ENCODE measurements at places on chromosomes 7 and 10.

GRCh38 chr7:116859323-116859722 is 3.1 kb upstream of the CAPZA2 start:
- DNase-seq, result no peak

DNA sequence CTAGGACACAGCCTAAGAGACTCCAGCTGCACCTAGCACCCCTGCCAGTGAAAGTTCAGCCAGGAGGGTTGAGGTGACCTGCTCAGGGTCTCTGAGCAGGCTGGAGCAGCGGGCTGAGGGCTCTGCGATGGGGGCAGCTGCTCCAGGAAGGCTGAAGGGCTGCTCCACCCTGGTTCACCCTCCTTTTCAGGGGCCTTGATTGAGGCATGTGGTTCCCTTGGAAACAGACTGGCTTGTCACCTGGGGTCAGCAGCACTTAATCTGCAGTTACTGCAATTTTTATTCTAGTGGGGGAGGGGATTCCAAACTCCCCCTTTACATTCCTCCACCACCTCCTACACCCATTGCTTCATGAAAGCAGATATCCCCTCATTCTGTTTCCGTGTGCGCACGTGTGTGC is 85.3 kb upstream of the UNC5B start:
- DNase-seq, result no peak

- no peak for DNase-seq
Measured at GRCh38 chr10:77571490-77571889, 66.1 kb downstream of the KCNMA1 start.

GRCh38 chr7:130844811-130845580 is 111.0 kb upstream of the KLF14 start:
- no peak for DNase-seq

DNA sequence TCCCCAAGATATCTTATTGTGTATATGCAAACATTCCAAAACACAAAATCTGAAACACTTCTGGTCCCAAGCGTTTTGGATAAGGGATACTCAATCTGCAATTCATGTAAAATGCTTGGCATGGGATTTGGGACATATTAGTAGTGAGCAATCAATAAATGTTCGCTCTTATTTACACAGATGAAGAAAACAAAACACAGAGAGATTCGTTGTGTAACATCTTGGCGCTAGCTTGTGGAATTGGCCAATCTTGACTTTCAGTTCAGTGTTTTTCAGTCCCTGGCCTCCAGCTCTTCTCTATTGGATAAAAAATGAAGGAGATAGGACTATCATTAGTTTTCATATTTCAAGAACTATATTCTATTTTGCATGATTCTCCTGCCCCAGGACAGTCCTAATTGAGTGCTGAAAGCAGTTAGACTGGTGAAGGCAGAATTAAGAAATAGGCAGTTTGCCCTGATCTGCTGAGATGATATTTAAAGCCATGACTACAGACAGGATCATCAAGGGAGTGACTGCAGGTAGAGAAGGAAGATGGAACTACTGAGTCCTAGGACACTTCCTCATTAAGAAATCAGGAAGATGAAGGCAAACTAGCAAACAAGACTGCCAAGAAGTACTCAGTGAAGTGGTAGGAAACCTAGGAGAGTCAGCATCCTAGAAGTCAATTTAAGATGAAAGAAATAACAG is 1.8 kb downstream of the PNLIPRP3 start:
- no peak for DNase-seq

- DNase-seq, result no peak
Measured at GRCh38 chr7:150439967-150440366, 10.5 kb upstream of the GIMAP8 start.
